ENCODE measurements at places on chromosomes 3 and 15.
A peak's percentile ranks its signal among the peaks of the same experiment; 100 is the strongest.

GRCh38 chr3:67067251-67067650, 69.1 kb downstream of the KBTBD8 start:
- DNase-seq, result no peak

DNA sequence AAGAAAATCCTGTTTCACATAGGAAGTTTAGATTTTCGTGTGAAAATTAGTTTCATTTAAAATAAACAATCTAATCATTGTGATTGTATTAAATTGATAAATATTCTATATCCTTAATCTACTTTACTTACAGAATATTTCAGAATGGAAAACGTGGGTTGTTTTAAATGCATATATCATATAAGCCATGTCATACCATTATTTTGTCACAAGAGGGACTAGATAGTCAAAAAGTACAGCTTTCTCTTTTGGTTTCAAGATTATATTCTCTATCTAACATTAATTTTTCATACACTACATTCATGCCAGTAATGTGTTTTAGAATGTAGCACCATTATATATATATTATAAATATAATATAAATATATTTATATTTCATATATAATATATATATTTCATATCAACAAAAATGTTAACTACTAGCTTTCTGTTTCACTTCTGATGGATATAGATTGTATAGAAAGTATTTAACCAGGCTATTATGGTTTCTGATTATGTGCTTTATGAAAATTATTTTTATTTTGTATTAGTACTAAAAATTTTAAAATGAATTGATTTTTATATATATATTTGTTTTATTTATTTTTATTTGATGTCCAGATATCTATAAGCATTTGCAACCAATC, 45.3 kb downstream of the OSTN start:
- no peak for DNase-seq

DNA sequence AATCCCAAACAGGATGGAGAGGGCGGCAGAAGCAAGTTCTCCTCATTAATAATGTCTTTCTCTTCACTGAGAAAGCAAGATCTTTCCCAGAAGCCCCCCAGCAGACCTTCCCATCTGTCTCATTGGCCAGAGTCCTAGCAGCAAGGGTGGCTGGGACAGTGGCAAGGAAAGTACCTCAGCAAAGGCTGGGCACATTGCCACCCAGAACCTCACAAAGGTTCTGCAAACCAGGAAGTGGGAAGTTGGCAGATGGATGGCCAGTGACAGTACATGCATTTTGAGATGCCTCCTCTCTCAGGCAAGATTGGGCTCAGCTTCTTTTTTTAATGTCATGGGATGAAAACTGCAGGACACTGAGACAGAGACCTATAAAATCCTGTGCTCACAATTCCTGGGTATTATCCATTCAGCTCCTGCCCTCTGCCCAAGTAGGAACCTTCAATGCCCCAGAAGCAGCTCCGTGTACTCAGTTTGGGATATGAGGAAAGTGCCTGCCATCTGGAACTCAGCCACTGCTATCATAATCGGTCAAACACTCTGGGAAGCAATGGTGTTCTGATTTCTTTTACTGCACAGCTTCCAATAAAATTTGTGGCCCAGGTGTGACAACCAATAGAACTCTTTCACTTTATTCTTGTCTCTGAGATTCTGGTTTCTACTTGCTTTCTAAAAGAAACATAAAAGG, 25.5 kb downstream of the DPH3 start:
- DNase-seq, result no peak

DNA sequence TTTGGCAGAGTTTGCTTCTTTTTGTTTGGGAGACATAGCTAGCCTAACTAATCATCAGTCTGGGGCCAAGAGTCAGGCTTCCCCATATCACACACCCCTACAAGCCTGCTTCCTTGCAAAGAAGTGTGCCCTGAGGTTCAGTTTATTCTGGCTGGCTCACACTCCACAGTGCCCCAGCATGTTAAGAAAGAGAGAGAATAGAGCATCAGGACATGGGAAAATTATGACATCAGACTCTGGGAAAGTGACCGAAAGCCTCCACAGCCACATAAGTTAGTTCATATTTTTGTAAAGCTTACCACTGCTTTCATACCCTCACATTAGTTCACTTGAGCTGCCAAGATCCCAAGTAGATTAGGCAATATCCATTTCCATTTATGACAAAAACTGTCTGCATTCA, 63.0 kb upstream of the CFAP161 start:
- DNase-seq, result no peak

DNA sequence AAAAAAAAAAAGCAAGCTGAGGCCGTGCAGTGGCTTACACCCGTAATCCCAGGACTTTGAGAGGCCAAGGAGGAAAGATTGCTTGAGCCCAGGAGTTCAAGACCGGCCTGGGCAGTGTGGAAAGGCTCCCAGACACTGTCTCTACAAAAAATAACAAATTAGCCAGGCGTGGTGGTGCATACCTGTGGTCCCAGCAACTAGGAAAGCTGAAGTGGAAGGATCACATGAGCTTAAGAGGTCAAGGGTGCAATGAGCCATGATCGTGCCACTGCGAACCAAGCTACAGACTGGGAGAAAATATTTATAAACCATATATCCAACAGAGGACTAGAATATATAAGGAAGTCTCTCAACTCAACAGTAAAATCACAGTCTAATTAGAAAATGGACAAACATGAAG, 10.0 kb downstream of the KLHDC8B start:
- DNase-seq, result no peak

DNA sequence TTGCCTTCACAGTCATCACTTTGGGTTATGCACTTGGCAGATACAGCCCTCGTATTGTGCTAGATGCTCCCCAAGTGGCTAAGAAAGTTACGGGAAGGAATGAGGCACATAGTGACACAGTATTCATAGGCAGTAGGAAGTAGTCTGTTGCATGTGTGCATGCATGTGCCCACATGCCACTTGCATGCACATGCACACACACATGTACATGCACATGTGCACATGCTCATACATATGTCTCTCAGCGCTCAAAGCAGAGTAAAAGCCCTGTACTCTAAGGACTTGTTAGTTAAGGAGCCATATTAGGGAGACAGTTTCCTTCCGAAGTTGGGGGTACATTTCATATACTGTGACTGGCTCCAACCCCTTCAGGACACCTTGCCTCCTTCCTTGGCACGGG, 128.9 kb downstream of the CHCHD6 start:
- DNase-seq, result no peak

DNA sequence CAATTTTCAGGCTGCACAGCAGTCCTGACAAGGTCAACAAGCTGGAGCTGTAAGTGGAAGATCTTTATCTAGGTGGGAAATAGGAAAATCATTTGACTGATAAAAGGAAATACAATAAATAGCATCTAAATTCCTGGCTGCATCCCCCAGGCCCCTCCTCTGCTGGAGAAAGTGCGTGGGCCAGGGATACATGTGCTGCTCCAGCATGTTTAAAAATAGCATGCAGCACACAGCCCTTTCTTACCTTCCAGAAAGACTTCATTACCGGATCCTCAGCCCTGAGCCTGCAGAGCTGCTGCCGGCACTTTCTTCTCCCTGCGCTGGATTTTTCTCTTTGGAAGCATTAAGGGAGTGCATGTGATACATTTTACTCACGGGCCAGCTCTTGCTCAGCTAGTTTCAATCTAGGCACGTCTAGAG, 77.3 kb downstream of the HMG20A start:
- no peak for DNase-seq

- no peak for DNase-seq
Observed at GRCh38 chr15:85707519-85708338, 87.0 kb downstream of the KLHL25 start.

DNA sequence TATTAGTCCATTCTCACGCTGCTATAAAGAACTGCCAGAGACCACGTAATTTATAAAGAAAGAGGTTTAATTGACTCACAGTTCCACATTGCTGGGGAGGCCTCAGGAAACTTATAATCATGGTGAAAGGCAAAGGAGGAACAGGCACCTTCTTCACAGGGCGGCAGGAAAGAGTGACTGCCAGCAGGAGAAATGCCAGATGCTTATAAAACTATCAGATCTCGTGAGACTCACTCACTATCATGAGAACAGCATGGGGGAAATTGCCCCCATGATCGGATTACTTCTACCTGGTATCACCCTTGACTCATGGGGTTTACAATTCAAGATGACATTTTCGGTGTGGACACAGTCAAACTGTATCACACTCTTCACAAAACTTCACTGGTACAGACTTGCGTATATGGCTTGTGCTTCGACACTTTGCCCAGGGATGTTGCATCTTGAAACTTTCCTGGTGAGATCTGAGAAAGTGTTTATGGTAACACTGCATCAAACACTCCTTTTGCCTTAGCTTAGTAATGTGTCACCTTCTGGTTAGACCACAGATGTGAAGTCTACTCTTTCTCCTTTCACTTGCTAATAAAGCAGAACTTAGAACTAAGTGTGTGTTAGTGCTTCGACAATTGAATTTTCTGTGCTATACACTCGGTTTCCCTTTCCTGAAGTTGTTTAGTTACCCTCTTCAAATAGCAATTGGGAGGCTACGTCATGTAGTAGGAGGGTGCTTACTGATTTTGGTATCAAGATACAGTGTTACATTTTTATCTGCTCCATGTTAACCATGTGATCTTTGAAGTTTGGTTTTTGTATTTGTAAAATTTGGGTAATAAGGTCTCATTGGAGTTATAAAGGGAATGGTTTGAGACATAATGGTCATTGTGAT, 185.7 kb downstream of the LPP start:
- DNase-seq, result no peak

GRCh38 chr3:72492240-72492639, 356.0 kb downstream of the SHQ1 start:
- peak; percentile 83 for DNase-seq

- no peak for DNase-seq
Observed at GRCh38 chr3:144351773-144352365, 380.2 kb downstream of the DIPK2A start.

- DNase-seq, result no peak
Observed at GRCh38 chr3:12852201-12852600, 10.8 kb upstream of the RPL32 start.

- DNase-seq, result no peak
Observed at GRCh38 chr3:44950275-44950734, 25.7 kb downstream of the ZDHHC3 start.

GRCh38 chr3:128577711-128578110, 72.9 kb downstream of the RPN1 start:
- DNase-seq, result no peak

GRCh38 chr3:114078126-114078525, 21.6 kb downstream of the QTRT2 start:
- DNase-seq, result no peak

- no peak for DNase-seq
Observed at GRCh38 chr15:40486066-40486770, 15.4 kb downstream of the CHST14 start.

- no peak for DNase-seq
Observed at GRCh38 chr15:42002333-42002732, 18.5 kb downstream of the PLA2G4E start.

DNA sequence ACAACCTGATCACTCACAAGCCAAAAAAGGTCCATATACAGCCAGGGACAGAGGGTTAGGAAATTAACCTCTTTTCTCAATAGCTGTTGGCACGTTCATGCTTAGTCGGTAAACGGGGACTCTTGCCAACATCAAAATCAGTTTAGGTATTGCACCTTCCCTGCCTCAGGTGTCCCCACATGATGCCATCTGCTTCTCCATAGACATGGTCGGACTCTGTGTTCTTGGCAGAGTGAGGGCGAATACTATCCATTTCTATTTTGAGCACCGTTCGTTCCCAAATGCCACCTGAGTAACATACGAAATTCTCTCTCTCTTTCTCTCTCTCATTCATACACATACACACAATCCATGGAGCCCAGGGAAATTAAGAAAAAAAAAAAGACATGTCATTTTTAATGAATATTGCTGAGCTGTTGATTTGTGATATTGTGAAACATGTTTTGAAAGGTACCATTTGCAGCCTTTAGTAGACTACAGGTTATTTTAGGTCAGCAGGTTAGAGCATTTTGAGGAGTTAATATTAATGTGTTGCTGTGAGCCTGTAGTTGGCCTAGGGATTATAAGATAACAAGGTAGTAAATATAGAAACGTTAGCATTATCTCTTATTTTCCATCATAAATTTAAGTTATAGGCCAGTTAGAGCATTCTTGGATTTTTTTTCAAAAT, 78.5 kb downstream of the GHSR start:
- no peak for DNase-seq

GRCh38 chr3:186472456-186473008, 71.6 kb downstream of the CRYGS start:
- no peak for DNase-seq

- no peak for DNase-seq
Observed at GRCh38 chr3:37096975-37097374, 77.4 kb downstream of the LRRFIP2 start.

DNA sequence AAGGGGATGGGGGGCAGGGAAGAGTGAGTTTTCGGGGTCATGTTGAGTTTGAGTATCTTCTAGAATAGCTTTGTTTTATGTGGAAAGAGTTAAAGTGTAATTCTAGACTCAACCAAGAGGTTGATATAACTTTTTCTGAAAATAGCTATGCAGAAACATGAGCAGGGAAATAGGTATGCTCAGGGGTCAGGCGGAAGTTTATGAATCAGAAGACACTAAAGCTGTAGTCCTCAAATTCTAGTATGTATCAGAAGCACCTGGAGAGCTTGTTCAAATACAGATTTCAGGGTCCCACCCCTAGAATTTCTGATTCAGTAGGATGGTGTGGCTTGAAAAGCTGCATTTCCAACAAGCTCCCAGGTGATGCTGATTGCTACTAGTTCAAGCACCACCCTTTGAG, 37.6 kb upstream of the UBE2E2 start:
- DNase-seq, result no peak

- no peak for DNase-seq
Observed at GRCh38 chr3:155079468-155079745, 712 bp upstream of the MME start.

GRCh38 chr15:78175330-78175729, 26.2 kb downstream of the IDH3A start:
- DNase-seq, result no peak

- no peak for DNase-seq
Observed at GRCh38 chr3:64054488-64054887, 31.2 kb upstream of the PSMD6 start.

DNA sequence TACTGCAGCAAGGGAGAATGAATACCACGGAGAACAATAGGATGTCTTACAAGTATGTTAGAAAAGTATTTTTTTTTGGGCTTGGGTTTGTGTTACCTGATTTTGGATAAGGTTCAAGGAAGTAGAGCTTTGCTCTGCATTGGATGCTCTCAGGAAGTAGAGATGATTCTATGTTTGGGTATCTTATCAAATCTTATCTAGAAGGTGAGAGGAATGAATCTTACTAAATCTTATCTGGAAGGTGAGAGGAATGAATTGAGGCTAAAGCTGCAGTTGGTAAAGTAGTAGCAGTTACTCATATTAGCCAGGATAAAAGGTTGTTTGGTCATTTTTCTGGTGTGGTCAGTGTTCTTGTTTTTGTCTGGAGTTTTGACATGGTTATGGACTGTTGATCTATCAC, 17.4 kb downstream of the TFG start:
- no peak for DNase-seq

GRCh38 chr3:37715976-37716375, 145.7 kb upstream of the CTDSPL start:
- no peak for DNase-seq

DNA sequence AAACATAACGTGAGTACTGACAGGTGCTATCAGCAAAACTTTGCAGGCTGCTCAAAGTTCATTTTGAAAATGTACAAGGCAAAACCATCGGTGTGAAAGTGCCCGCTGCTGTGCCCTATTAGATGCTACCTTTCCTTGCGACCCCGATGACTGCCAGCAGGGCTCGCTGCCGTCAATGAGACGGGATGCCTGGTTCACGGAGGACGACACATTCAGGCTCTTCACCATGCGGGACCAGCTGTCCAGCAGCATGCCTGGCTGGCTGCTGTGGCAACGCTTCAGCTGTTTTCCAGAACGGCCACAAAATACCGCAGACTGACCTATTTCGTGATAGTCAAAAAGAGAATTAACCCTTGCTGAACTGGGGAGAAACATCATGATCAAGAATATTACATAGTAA, 92.7 kb upstream of the OCA2 start:
- DNase-seq, result no peak

Data from HS-27A (cell line).